ENCODE measurements at places on chromosomes 7 and 10. TPM values are rescaled to one million over a fixed set of nuclear protein-coding genes. Genes with fewer than 3 reads are reported as not detected.
A peak's percentile ranks its signal among the peaks of the same experiment; 100 is the strongest.

DNA sequence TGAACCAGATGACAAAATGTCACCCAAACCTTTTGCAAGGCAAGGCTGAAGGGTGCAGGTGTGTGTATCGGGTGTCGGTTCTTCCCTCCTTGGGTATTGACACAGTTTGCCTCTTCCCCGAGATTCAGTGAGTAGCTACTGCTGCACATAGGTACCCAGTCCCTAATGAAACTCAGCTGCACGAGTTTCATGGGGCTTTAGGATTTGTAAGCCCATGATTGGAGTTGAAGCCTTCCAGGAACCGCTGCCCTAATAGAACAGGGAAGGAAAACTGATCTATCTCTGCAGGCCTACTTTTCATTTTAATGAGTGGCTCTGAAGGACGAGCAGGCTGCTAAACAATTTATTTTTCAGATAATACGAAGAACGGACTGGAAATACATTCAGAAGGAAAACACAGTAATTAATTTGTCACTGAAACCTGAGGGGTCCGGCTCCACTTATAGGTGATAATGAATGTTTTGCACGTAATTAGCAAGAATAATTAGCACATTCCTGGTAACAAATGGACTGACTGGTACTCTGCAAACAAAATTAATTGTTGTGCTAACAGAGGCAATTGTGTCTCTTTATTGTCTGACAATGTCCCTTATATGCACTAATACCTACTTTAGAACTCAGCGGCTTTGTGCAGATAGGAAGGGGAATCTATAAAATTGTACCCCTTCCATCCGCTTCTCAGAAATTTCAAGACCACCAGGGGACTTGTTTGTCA lies 49.6 kb upstream of the FZD8 start:
- no peak for DNase-seq

Gene ARMH3
- 17.0 TPM for polyA plus RNA-seq

Gene MACROH2A2
- polyA plus RNA-seq: 45.8 TPM

DNA sequence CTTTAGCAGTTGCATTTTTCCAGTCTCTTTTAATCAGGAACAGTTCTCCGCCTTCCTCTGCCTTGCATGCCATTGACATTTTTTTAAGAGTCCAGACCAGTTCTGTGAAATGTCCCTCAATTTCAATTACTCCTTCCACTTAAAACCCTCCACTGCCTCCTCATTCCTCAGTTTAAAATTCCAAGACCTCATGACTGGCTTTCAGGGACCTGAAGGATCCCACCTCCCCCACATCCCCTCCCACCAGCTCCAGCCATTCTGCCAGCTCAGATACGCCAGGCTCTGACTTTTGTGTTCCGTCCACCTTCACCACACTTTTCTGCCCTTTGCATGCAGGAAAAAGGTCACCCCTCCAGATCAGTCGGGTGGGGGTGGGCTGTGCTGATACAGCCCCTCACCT lies 8.7 kb downstream of the TNRC18 start:
- no peak for DNase-seq

- DNase-seq: no peak
Measured at GRCh38 chr10:3040069-3040468, 27.3 kb upstream of the PFKP start.

Gene LRRC17
- 19.9 TPM for polyA plus RNA-seq

DNA sequence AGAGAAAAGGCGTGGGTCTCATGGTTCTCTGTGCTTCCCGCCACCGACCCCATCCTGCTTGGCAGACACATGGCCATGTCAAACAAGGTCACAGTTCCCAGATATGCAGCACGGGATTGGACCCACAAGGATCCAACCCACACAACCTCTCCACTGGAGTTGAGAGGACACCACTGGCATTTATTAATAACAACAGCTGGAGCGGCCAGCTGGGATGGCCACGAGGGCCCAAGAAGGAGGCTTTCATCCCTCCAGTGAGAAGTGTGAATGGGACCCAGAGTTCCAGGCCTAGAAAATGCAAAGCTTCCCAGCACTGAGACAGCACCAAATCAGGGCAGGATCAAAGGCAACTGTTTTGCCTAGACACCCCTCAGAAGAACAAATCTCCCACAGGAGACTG lies 31.5 kb downstream of the FGFR2 start:
- no peak for DNase-seq

DNA sequence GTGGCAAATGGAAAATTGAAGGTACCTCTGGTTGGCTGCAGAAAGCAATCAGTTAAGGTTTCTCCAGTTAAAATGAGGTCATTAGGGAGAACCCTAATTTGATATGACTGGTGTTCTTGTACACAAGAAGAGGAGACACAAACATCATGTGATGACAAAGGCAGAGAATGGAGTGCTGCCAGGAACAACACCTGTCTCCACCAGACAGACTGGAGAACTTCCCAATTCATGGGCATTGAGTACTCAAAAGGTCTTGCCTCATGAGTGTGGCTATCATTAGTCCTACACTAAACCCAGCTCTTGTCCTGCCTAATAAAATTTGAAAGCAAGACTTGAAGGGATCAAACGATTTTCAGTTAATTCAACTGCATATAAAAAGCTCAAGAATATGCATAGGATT lies 152.6 kb downstream of the PTPN20 start:
- DNase-seq: no peak

Gene NEBL
- polyA plus RNA-seq: 1.5 TPM

- DNase-seq: peak; percentile 24
Measured at GRCh38 chr10:34305189-34305588, 509.9 kb downstream of the PARD3 start.

Gene ZNF736
- 0.45 TPM for polyA plus RNA-seq

DNA sequence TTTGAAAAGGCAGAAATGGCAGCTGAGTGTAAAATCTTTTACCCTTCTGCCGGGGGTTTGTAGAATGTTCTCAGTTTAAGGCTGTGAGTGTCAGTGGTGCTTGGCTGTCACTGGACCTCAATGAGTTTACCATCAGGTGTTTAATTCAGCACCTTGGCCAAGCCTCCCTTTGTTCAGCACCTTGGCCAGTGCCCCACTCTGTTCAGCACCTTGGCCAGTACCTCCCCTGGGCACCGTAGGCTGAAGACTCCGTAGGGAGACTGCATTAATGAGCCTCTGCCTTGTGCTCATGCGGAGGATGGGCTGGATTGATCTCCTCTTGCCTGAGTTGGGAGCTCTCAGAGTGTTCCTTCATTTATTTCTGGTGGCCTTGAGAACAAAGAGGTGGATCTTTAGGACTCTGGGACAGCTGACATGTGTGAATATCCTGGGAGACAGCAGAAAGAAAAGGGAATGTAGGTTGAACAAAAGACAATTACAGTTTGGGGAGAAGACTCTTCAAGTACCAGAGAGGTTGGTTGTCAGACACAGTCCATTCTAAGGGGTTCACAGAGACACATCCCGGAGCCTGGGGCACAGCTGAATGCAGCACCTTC lies 1.6 kb downstream of the FAM24A start:
- DNase-seq: peak; percentile 71

- no peak for DNase-seq
Measured at GRCh38 chr10:130751851-130752250, 559.7 kb downstream of the TCERG1L start.

Gene ETV1
- 3.5 TPM for polyA plus RNA-seq

DNA sequence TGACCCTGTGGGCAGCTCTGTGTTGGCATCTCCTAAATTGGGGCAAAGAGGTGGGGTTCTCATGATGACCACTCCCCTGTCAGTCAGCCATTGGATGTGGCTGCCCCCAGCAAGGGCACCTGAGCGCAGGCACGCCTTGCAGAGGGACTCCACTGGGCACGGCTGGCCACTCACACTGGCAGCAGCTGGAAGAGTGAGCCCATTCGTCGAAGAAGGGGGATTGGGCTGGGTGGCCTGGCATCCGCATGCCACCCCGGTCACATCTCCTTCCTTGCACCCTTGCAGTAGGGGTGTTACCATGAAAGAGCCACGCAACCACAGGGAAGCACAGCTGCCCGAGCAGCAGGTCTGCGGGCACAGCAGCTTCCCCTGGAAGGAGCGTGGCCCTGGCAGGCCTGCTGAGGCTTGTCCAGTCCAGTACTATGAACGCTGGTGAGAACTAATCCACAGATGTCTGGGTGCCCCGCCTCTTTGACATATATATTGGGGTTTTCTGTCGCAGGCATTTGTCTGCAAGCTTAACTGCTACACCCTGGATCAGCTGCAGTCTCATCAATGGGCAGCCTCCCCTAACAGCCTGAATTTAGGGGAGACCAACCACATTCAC lies 25.7 kb upstream of the GRB10 start:
- DNase-seq: no peak

All from small intestine (tissue), 16 donors.